Karpas-422 (cell line): ENCODE measurements at places on chromosomes 11 and 22. TPM values are rescaled to one million over a fixed set of nuclear protein-coding genes. Genes with fewer than 3 reads are reported as not detected.

- no peak for DNase-seq
Observed at GRCh38 chr22:48908547-48908946, 919.1 kb downstream of the BRD1 start.

DNA sequence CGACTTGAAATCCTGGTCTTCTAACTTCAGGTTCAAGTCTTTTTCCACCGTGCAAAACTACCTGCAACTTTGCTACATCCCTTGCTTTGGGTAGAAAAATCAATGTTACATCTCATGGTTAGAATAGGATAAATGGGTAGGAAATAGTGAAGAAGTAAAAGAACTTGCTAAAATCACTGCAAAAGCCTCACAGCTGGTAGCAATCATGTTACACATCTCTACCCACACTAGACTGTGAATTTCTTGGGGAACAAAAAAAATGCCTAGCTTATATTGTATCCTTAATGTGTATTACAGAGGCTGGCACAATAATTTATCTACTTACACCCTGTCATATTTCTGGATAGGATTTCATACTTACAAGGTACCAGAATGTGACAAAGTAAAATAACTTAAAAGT lies 133.8 kb downstream of the FAM181B start:
- no peak for DNase-seq

GRCh38 chr22:18905540-18906409 lies at the start of gene DGCR6:
Gene DGCR6, plus strand, starts transcription at chr22:18906320. Its CDS starts 55 bp downstream, at chr22:18906375.
- DNase-seq, result no peak

DNA sequence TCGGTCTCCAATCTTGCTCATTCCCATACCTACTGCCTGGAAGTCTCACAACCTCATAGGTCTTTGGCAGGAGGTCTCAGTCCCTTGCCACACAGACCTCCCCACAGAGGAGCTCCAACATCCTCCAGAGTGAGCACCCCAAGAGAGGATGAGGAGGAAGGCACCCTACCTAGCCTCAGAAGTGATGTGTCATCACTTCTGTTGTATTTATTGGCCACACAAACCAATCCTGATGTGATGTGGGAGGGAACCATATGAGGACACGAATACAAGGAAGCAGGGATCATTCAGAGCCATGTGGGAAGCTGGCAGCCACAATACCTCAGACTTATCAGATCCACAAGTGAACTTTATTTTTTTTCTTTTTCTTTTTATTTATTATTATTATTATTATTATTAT lies 9.0 kb upstream of the UPK2 start:
- DNase-seq, result no peak

Gene ZNF408
- 5.1 and 7.4 TPM in 2 replicates for total RNA-seq

DNA sequence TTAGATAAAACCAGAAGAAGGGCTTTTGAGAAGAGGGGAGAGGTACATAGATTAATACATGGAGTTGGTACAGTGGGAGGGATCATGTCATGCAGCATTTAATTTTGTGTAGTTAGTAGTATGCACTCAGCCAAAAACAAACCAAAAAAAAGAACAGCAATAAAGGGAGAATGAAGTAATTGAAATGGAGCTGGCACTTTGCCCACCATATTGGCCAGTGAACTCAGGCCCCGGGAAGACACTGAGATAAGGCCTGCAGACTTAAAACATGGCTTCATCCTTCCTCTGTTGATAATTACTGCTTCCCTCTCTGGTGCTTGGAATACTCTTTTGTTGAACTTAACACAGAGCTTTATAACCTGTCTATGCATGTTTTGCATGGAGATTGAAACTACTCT lies 3.1 kb downstream of the PANX1 start:
- no peak for DNase-seq

Gene KRTAP5-8
- total RNA-seq, result not detected in 2 replicates

Gene FAM83F
- under 0.01 and 0.07 TPM in 2 replicates for total RNA-seq

Gene GSTT2B
- not detected in 2 replicates for total RNA-seq

Gene MUC5AC
- total RNA-seq, result not detected in 2 replicates

- DNase-seq, result no peak
Observed at GRCh38 chr22:34760276-34761008, 305.5 kb upstream of the ISX start.

- DNase-seq, result no peak
Observed at GRCh38 chr11:120173807-120174206, 35.9 kb upstream of the TRIM29 start.

Gene TMX2
- total RNA-seq, result 53.3 and 91.2 TPM in 2 replicates

- DNase-seq, result no peak
Observed at GRCh38 chr11:86355256-86355655, 19.4 kb upstream of the CCDC81 start.

Gene BAIAP2L2
- 0.22 and 0.43 TPM in 2 replicates for total RNA-seq

Gene RCE1
- total RNA-seq, result 20.4 and 53.3 TPM in 2 replicates

Gene C11orf97
- not detected in 2 replicates for total RNA-seq
